AG09309 (cell line): ENCODE measurements at places on chromosomes 4 and X.

DNA sequence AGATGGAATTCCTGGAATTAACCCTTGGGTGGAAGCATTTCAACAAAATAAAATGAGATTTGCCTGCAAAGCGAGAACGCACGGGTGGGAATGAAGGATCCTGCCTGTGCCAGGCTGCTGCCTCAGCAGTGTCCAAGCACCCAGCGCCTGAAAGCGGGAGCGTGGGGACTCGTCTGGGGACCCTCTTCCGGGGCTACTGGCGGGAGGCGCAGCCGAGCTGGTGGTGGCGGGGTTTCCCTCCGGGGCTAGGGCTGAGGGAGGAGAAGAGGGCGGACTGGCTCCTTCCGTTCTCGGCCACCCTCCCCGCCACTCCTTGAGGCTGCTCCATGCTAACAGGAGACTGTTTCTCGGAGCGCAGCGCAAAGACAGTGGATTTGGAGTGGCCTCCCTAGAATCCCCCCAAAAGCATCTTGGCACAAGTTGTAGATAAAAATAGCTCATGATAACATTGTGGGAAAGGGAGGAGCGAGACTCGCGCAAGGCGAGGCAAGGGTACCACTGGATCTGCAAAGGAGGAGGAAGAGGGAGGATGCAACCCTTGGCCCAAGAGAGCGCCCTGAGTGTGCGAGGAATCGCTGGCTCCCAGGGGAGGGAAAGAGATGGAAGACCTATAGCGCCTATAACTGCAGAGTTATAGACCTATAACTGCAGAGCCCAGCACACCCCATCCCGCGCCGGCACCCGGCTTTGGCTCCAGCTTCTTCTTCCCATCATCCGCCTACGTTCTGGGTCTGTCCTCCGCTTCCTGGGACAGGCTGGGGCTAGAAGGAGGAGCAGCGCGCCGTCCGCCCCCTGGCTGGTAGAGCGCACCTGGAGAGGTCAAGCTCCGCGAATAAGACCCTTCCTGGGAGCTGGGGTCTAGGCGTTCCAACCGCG lies 1.3 kb downstream of the HS3ST1 start:
- no peak for DNase-seq

DNA sequence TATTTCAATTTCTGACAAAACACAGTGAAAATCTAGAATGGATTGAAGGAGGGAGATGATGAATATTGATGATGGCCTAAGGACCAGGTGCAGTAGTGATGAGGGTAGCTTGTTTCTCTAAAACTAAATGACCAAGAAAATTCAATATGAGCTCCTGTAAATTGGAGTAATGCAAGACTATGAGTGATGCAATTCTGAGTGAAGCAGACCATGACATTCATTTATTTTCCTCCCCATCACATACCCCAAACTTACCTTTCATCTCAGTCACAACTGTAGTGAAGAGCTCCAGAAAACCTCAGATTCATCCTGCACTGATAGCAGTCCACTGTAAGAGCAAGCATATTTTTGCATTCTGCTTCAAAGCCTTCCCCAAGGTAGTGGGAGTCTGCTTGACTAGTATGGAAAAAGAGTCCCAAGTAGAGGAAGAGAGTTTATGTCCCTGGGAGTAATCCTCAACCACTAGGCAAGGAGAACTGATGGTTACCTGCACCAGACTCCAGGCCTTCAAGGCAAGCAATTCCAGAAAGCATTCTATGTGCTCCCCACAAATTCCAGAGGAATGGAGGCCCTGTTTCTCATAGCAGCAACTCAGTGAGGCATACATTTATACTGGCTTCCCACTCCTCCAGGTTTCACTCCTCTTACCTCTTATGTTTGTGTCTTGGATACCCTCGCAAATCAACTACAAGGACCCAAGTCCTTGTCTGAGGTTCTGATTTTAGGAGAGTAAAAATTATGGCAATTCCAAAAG lies 47.2 kb downstream of the CXCL1 start:
- DNase-seq = no peak

DNA sequence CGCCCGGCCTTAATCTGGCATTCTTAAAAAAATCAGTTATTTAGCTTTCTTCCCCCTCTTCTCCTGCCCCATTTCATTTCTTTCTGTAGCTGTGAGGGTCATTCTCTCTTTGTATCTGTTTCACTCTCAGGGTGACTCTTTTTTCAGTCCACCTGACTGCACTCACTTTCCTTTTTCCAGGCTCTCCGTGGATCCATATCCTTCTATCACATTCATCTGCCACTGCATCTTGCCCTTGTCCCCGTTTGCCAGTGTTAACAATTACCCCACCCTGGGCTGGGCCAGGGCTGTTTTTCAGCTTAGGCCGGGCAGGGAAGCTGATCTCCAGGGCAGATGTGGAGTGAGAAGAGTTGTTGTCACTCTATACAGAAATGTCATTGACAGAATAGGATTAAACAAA lies 7.7 kb downstream of the FHL1 start:
- DNase-seq = no peak

GRCh38 chrX:133938530-133938929 lies 46.9 kb downstream of the GPC3 start:
- no peak for DNase-seq

DNA sequence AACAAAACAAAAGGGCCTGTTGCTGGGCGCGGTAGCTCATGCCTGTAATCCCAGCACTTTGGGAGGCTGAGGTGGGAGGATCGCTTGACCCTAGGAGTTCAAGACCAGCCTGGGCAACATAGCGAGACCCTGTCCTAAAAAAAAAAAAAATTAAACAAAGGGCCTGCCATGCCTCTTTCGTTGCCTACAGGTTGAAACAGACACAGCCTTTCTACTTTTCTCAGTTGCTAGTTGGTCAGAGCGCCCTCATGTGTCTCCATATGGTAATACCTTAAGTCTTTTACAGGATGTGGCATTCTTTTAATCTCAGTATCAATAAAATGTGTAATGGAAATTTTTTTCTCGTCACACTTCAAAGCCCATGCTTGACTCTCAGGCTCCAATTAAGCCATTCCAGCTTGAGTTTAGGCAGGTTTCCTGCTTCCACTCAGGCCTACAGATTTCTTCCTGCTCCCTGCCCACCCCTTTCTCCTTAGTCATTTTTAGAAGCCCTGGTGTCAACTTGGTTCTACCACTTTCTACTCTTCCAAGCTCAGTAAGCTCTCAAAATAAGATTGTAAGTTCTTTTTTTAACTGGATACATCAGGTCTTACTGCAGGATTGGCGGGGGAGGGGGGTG lies 4.6 kb upstream of the SOWAHD start:
- DNase-seq = no peak

GRCh38 chr4:32771491-32771890 lies 2051.3 kb downstream of the PCDH7 start:
- no peak for DNase-seq

DNA sequence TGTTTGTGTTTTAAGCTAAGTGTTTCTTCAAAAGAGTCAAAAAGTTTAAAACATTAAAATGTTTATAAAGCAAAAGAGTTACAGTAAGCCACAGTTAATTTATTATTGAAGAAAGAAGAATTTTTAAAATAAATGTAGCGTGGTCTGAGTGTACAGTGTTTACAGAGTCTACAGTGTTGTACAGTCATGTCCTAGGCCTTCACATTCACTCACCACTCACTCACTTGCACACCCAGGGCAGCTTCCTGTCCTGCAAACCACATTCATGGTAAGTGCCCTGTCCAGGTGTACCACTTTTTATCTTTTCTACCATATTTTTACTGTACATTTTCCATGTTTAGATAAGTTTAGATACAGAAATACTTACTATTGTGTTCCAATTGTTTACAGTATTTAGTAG lies 239.7 kb upstream of the AGA start:
- no peak for DNase-seq

DNA sequence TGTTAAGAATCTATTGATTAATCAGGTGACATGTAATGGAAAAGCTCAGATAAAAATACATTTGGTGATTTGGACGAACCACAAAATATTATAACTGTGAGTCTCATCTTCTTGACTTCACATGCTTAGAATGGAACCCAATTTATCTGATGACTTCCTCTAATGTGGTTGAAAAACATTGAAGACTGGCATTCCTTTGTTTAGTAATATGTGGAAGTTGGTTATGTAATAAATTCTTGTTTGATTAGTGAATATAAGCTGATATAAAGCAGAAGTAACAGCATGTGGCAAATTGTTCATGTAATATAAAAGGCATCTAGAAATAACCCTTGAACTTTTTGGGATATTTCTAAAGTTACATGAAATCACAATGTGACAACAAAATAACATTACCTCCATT lies 9.7 kb downstream of the GIMD1 start:
- DNase-seq = peak; percentile 58

- no peak for DNase-seq
Measured at GRCh38 chr4:37268319-37268718, 23.8 kb downstream of the NWD2 start.

- DNase-seq = no peak
Measured at GRCh38 chr4:3871181-3871852, 105.1 kb downstream of the ADRA2C start.

DNA sequence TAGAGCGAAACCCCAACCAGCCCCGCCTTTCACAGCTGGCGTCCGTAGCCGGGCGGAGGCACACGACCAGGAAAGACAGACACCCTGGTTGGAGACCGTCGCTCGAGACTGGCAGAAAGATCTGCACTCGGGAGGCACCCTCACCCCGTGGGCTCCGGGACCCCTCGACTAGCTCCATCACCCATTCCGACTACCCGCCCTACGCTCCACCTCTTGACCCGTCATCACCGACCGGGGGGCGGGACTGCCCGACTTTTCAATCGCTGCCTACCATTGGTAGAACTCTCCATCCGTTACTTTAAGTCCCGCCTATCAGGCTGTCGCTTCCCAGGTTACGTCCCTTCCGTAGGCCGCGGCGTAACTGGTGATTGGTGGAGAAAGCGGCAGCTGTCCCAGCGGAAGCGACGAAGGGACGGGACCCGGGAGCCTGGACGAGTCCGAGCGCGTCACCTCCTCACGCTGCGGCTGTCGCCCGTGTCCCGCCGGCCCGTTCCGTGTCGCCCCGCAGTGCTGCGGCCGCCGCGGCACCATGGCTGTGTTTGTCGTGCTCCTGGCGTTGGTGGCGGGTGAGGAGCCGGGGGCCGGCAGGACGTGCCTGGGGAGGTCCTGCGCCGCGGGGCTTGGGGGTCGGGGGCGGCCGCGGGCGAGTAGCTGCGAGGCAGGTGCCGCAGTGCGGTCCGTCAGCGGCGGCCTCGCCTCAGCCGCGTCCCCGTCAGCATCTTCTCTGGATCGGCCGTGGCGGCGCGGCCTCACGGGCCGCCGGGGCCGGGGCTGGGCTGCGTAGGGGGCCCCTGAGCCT lies at the start of gene ATP6AP2:
Gene ATP6AP2, plus strand, starts transcription at position 434 of the 799 bp plus-strand sequence. Its CDS starts 96 bp downstream, at position 530.
- peak; percentile 64 for DNase-seq

GRCh38 chr4:87281603-87282002 lies 41.1 kb downstream of the HSD17B13 start:
- no peak for DNase-seq

DNA sequence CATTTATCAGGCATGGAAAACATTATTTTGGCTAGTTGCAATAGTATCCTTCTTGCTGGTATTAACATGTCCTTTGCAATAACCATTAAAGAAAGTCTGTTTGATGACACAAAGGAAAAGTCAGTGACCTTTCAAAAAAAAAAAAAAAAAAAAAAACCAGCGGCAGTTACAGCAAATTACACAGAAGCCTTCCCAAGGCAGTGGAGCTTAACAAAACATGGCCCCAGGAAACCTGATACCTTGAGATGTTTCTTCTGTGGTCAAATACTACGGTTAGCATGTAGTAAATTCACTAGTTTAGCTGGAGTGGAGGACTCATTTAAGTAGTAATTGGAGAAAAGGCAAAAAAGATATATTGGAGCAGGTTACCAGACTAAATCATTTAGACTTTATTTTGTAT lies 359.1 kb downstream of the DACH2 start:
- no peak for DNase-seq

DNA sequence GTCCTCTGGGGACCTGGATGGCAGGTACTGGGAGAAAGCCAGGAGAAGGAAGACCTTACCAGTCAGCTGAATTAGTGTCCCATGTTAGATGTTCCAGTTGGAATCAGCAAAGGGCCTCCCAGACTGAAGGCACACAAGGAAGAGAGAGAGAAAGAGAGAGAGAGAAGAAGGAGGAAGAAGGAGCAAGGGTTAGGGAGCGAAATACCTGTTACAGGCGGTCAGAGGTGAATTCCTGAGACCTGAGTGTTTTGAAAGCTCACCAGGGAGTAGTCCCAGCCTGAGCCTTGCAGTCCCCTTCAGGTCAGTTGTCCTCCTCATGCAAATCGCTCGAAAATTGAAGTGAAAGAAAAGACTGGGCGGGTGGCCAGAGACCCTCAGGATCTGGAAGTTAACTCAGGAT lies 60.3 kb downstream of the USP11 start:
- DNase-seq = no peak

DNA sequence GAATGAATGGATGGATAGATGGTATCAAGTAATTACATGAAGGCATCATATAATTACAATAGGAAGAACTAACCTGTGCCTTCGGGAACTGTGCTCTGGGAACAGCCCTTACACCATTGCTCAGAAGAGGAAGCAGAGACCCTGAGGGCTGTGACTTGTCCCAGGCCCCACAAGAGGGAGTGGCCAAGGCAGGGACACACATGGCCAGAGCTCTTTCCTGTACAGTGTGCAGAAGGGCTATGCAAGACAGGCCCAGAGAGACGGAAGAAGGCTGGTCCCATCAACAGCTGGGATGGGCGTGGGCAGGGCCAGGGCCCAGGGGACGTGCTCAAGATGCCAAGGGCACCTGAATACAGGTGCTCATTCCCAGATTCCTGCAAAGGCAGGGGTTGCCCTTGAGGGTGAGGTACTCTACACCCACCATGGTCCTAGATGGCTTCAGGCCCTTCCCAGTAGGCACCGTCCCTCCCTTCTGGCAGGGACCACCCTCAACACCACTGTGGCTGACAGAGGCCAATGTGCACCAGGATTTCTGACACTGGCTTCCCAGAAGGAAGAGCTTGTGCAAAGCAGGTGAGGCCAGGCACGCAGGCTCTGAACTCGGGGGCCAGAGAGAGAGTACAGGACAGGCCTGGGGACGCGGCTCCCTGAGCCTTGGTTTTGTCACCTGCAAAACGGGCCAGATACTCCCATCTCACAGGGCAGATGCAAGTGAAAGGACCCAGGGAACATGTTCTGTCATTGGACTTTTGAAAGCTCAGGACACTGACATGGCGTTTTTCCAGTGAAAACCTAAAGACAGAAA lies 1.7 kb downstream of the EVC2 start:
- no peak for DNase-seq

DNA sequence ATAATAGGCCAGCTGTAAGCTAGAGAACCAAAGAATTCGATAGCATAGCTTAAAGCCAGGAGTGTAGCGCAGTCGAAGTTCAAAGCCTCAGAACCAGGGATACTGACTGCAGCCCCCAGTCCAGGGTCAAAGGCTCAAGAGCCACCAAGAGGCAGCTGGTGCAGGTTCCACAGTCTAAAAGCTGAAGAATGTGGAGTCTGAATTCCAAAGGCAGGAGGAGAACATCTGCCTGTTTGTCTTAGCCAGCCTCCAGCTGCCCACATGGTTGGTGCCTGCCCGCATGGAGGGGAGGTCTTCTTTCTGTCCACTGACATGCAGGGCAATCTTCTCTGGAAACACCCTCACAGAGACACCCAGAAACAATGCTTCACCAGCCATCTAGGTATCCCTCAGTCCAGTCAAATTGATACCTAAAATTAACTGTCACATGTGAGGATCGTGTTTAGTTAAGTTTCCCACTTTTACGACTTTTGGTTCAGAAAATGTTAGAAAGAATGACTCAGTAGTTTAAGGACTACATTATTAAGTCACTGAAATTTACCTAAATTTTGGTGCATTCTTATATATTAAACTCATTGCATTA lies 52.8 kb upstream of the RHOH start:
- no peak for DNase-seq

GRCh38 chr4:186628058-186628711 lies 72.8 kb upstream of the MTNR1A start:
- no peak for DNase-seq
